ENCODE measurements at places on chromosomes 6 and 20. TPM values are rescaled to one million over a fixed set of nuclear protein-coding genes. Genes with fewer than 3 reads are reported as not detected.

DNA sequence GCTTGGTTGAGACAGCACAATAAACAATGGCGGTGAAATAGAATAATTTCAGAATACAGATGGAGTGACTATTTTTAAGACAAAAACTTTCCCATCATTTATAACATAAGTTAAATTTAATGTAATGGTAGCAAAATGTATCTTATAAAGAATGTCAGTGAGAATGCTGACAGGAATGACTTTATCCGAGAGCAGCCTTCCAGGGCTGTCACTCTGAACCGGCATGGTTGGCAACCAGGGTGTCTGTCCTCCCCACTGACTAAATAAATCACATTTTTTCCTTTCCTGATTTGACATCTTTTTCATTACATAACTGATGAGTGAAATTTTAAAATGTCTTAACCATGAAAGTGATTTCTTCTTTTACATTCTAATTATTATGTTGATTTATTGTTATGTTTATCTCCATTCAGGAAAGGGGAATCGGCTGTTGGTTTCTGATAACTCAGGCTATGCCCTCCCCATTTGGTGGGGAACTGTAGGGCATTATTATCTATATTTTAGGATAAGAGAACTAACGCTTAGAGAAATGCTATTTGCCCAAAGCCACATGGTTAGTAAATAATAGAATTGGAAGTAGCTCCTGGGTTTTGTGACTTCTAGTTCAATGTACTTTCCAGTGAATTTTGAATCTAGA lies 109.2 kb upstream of the OGFRL1 start:
- H3K27ac ChIP-seq, result no peak overlapping the region
- H3K4me3 ChIP-seq, result no peak overlapping the region

Gene KIAA1755
- not detected for total RNA-seq

DNA sequence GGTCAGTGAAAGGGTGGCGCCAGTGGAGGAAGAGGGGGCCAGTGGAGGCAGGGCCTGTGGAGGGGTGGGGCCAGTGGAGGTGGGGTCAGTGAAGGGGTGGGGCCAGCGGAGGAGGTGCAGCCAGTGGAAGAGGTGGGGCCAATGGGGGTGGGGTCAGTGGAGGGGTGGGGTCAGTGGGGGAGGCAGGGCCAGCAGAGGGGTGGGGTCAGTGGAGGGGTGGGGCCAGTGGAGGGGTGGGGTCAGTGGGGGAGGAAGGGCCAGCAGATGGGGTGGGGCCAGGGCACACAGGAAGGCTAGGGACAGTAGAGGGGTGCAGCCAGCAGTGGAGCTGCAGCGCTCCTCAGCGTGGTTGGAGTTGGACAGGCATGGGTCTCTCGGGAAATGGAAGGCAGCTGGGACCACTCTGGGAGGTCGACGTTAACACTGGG lies 18.7 kb downstream of the ADRM1 start:
- H3K27ac ChIP-seq, result no peak overlapping the region
- H3K27me3 ChIP-seq, result no peaks in the 10 kb centered on the region
- no peak for DNase-seq
- peaks cover 40% of the 10 kb centered on the region for H3K36me3 ChIP-seq

- no peaks in the 10 kb centered on the region for H3K36me3 ChIP-seq
- no peak overlapping the region for H3K27ac ChIP-seq
- H3K4me1 ChIP-seq, result peaks cover 18% of the 10 kb centered on the region
- H3K27me3 ChIP-seq, result 0 out of 2 replicates have a peak, but pooled peaks cover 4% of the 10 kb centered on the region
- H3K4me3 ChIP-seq, result no peak overlapping the region
Observed at GRCh38 chr6:44169154-44169553, 10.5 kb downstream of the CAPN11 start.

DNA sequence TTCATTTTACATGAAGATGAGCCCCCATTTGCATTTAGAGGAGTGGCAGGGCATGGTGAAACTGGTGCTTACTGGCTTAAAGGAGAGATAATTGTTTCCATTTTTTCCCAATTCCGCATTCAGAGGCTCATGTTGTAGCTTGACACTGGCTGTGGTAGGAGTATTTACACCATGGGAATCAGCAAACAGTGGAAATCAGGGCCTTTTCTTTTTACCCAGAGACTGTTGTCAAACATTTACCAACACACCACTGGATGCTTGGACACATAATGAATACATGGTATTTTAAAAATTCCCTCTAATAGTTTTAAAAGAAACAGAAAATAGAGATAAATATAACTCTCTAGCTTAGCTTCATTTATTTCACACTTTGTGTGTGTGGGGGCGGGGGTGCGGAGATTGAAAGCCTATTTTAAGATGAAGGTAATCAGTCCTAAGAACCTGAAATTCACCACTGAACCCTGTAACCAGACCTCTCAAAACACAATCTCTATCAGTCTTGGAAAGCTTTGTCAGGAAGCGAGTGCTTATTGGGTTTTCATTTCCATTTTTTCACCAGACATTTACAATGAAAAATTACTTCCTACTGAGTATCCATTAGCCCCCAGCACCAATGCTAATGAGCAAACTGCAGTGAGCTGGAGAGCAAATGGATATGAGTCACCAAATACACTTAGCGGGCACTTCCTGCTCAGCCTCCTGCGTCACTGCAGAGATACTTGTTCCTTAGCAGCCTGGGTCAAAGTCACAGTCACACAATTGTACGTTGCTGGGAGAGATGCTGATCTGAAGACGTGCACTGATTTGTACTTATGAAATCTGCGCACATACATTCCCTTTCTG lies 532.0 kb downstream of the BCKDHB start:
- H3K4me1 ChIP-seq, result peaks cover 6% of the 10 kb centered on the region
- H3K4me3 ChIP-seq, result no peak overlapping the region

GRCh38 chr6:155341130-155341828 lies 27.0 kb upstream of the TFB1M start:
- H3K36me3 ChIP-seq, result no peaks in the 10 kb centered on the region
- H3K4me3 ChIP-seq, result no peak overlapping the region
- H3K27ac ChIP-seq, result no peak overlapping the region

DNA sequence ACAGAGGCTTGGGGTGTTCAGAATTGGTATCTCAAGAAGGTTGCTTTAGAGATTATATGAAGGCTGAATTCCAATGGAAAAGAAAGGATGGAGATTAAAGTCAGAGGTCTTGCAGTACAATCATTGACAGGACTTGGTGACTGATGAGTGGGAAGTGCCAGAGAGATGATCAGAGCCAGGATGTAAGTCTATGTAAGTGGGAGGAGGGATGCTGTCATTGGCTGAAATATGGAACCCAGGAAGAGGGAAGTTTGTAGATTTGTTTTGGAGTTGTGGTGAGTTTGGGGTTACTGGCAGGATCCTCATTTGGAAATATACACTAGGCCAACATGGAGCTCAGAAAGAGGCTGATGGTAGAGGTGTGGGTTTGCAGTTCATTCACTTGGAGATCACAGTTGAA lies 23.8 kb upstream of the TNFAIP3 start:
- no peak overlapping the region for H3K4me3 ChIP-seq
- no peaks in the 10 kb centered on the region for H3K36me3 ChIP-seq
- no peaks in the 10 kb centered on the region for H3K4me1 ChIP-seq

DNA sequence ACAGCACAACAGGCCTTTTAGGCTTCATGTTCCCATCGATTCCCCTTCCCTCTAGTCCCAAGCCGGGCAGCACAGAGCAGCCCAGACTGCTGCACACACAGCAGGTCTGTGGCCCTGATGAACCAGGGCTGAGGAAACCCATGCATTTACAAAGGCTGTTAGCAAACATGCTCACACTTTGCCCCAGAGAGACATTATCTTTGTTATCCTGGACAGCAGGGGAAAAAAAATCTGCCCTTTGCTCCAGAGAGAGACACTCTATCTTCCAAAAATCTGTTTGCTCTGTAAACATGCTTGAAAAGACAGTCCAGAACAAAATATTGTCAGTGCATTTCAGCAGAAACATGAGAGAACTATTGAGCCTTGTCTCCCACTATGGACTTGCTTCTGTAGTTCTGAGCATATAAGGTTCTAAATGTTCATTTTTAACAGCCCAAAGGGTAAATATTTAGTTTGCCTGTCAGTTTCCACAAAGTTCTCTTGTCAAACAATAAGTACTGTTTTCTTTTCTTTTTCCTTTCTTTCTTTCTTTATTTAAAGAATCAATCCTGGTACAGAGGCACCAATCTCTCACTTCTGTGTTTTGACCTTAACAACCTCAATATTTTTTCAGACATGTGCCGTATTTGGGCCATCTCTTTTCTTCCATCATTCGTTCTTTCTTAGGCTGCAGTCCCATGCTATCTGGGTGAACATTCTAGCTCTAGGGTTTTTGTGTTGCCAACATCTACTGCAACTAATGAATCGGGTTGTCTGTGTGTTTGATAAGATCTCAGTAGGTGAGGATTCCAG lies 468.0 kb downstream of the EPM2A start:
- H3K27me3 ChIP-seq, result no peaks in the 10 kb centered on the region
- H3K4me1 ChIP-seq, result no peaks in the 10 kb centered on the region
- no peak for DNase-seq
- H3K36me3 ChIP-seq, result no peaks in the 10 kb centered on the region

DNA sequence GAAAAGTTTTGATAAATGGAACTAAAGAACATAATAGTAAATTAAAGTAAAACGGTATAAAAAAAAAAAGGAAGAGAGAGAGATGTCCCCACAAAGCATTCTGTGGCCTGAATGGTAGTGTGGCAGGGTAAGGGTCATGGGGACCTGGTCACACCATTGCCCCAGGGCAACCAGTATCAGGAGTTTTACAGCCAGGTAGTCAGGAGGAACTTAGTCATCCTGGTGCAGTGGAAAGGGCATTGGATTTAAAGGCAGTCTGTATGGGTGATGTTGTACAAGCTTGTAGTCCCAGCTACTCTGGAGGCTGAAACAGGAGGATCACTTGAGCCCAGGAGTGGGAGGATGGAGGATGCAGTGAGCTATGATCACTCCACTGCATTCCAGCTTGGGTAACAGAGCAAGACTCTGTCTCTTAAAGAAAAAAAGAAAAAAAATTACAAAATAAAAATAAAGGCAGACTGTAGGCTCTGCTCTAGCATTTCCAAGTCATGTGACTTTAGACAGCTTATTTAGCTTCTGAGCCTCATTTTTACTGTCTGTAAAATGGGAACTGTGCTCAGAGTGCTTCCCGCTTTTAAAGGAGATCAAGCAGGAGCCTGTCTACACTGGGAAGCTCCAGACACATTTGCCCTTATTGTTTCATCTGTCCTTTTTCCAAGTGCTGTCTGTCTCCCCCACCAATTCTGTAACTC lies 112.8 kb upstream of the ARMC2 start:
- peaks cover 21% of the 10 kb centered on the region for H3K4me1 ChIP-seq
- no peak overlapping the region for H3K27ac ChIP-seq
- H3K27me3 ChIP-seq, result peaks cover 4% of the 10 kb centered on the region
- H3K36me3 ChIP-seq, result no peaks in the 10 kb centered on the region

- no peaks in the 10 kb centered on the region for H3K27me3 ChIP-seq
- no peaks in the 10 kb centered on the region for H3K36me3 ChIP-seq
- H3K4me1 ChIP-seq, result no peaks in the 10 kb centered on the region
- H3K27ac ChIP-seq, result peak overlapping the region; percentile 43
- peak overlapping the region; percentile 66 for H3K4me3 ChIP-seq
Observed at GRCh38 chr6:291204-291696, 1.0 kb upstream of the DUSP22 start.

GRCh38 chr6:105994118-105994590 lies 92.0 kb upstream of the PRDM1 start:
- DNase-seq, result no peak
- H3K27ac ChIP-seq, result no peak overlapping the region
- H3K27me3 ChIP-seq, result peaks cover 47% of the 10 kb centered on the region
- no peaks in the 10 kb centered on the region for H3K36me3 ChIP-seq
- peak overlapping the region; percentile 69 for H3K4me3 ChIP-seq

DNA sequence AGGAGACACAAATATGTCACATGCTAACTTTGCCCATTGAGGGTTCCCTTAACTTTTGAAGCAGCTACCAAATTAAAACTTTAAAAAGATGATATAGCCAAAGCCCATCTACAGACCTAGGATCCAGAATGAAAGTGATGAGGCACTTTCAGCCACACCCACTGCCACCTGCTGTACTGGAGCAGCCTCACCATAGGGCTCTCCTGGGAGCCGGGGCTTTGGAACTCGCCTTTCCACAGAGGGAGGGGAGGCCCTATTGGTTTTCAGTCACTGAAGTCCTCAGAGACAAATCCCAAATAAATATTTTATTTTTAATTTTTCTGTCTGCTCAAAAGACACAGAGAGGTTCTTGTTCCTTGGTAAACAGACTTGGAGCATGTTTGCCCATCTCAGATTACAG lies 238.1 kb upstream of the TAB2 start:
- H3K36me3 ChIP-seq, result peaks cover 7% of the 10 kb centered on the region
- no peak for DNase-seq
- no peaks in the 10 kb centered on the region for H3K4me1 ChIP-seq
- no peak overlapping the region for H3K4me3 ChIP-seq

Gene MYB
- 7.6 TPM for total RNA-seq

Gene OPRL1
- total RNA-seq, result 0.52 TPM

- DNase-seq, result no peak
- H3K36me3 ChIP-seq, result no peaks in the 10 kb centered on the region
- no peaks in the 10 kb centered on the region for H3K27me3 ChIP-seq
- H3K4me3 ChIP-seq, result no peak overlapping the region
- no peaks in the 10 kb centered on the region for H3K4me1 ChIP-seq
Observed at GRCh38 chr6:170142559-170142958, 148.3 kb downstream of the DLL1 start.

DNA sequence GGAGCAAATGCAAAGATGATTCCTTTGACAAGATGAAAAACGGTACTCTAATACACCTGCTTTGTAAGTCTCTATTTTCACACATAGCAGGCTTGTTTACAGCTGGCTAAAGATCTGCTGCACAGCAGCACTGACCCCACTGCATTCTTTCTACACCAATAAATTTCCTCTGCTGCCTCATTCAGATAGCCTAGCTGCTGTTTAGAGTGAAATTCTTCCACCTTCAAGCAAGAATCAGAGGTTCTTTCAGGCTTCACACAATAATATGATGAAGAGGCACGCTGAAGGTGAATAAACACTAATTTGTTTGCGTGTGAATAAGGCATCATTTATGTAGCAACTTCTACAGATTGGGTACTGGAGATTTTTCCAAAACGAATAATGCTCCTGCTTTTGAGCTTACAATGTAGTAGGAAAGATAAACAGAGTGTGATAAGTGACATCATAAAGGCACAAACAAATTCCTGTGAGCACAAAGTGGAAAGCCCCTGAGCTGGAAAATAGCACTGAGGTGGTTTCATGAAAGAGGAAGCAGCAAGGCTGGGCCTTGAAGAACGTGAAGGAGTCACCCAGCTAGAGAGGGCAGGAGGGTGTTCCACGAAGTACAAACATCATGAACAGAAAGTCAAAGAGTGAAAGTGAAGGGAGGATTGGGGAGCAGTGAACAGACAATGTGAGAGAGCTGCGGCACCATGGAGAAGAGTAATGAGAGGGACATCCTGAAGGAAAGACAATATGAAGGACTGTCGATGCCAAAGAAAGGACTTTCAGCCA lies 543.4 kb downstream of the CD83 start:
- peaks cover 9% of the 10 kb centered on the region for H3K4me1 ChIP-seq
- H3K4me3 ChIP-seq, result no peak overlapping the region

DNA sequence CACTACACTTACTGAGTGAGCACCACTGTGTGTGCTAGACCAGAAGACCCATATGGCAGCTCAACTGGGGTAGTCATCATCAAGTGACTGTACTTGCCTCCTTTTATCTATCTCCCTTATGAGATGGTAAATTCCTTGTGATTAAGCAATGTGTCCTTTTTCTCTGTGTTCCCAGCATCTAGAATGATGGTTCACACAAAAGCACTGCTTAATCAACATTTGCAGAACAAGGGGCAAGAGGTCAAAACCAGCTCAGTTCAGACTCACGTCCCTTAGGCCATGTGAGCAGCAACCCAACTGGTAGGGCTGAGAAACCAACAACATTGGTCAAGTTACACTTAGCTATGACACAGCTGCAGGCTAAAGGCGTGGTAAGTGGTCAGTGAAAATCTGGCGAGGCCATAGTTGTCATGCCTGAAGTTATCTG lies 10.0 kb downstream of the TRAM2 start:
- no peaks in the 10 kb centered on the region for H3K27me3 ChIP-seq
- no peak for DNase-seq
